CD4-positive, alpha-beta memory T cell (primary cell): ENCODE measurements at places on chromosomes 11 and 22. TPM values are rescaled to one million over a fixed set of nuclear protein-coding genes. Genes with fewer than 3 reads are reported as not detected.

P4HA3 gene
- not detected for total RNA-seq

SSTR3 gene
- total RNA-seq: 8.2 TPM

ACAD8 gene
- 36.9 TPM for total RNA-seq

- no peak for DNase-seq
Measured at GRCh38 chr11:2835296-2835695, 50.3 kb downstream of the CDKN1C start.

DNA sequence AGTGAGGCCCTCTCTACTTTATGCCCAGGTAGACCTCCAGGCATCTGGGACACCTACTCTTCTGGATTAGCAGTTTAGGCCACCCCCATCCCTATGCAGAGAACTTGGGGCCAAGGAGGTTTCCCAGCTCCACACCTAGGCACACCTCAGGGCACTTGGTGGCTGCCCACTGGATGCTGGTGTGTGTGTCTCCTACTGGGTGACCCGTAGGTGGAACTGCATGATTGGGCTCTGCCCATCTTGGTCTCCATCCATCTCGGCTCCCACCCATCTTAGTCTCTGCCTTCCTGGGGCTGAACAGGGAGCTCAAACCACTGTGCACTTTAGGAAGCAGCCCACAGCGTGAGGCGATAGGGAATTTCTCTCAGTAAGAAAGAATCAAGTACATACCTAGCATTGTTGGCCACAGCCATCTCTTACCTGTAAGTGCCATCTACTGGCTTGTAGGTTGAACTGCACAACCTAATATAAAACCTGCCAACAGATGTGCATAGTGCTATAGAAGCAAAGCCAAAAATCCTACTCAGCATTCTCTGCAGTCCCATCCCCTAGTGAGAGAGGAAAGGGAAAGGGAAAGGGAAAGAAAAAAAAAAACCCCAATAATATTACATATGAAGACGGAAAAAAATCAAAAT, 61.6 kb upstream of the PTPN5 start:
- no peak for DNase-seq

VPREB1 gene
- total RNA-seq: not detected

DNA sequence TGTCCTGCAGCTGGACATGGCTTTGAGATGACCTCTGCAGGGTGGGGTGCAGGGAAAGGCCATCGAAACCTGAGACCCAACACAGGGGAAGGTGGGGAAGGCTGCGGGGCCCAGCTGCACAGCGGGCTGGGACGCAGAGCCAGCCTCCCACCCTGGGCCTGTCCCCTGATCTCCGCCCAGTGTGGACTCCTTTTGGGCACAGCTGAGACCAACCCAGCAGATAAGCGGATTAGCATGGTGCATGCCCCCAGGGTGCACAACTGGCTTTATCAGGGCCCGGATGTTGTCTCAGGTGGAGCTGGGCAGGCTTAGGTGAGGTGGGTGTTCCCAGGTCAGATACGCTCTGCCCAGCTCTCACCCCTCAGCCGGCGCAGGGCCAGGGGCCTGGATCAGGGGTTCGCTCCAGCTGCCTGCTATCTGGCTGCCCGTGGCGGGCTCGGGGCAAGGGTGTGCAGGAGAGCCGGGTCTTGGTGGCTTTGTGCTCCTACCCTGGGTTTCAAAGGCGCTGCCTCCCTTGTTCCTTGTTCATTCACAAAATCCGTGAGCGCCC, 28.1 kb upstream of the MUC5AC start:
- no peak for DNase-seq

- no peak for DNase-seq
Measured at GRCh38 chr11:119643212-119643875, 85.7 kb downstream of the NECTIN1 start.

DNA sequence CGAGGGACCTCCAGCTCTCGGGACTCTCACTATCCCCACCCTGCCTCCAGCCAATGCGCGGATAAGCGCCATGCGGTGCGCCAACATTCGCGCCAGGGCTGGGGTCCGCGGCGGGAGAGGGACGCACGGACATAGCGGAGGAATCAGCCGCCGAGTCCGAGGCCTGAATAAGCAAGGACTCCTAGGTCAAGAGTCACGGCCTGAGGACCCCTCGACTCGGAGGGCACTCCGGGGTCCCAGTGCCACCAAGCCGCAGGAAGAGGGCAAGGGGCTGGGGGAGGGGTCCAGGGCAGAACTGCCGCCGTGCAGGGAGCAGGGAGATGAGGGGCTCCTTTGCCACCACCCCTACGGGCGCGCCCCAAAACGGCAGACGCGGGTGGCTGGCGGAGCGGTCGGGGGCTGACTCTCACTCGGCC, 552 bp downstream of the DSCAML1 start:
- DNase-seq: no peak

GRCh38 chr22:41367039-41367679, 14.6 kb upstream of the TEF start:
- peak; percentile 7 for DNase-seq

GRCh38 chr11:60257956-60258722, 15.2 kb upstream of the MS4A4E start:
- DNase-seq: no peak

DNA sequence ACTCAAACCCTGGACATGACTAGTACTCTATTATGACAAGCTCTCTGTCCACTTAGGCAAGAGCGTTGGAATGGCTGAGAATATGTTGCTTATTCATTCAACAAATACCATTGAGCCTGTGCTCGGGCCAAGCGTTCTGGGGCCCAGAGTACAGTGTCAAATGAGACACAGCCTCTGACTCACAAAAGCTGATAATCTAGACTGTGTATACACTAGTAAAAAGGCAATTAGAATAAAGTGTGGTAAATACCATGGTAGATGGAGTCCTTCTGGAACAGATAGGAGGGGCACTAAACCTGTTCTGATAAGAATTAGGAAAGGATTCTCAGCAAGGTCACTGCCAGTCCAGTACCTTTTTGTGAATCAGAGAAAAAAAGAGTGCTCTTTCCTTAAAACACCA, 24.7 kb downstream of the KCNE3 start:
- DNase-seq: no peak

DNA sequence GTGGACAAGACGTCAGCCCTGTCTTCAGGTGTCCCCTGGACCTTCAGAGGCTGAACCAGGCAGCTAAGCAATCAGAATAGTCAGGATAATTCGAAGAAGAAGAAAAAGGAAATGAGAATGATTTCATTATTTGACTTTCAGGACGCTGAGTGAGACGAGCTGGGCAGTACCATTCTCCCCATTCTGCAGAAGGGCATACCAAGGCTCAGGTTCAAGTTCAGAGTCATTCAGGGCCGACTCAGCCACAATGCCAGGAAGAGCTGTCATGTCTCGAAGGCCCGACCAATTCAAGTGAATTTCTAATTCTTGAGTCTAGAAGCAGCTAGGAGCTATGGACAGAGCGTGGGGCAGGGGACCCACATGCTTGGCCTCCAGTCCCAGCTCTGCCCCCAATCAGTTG, 33.8 kb upstream of the CD82 start:
- DNase-seq: no peak

DNA sequence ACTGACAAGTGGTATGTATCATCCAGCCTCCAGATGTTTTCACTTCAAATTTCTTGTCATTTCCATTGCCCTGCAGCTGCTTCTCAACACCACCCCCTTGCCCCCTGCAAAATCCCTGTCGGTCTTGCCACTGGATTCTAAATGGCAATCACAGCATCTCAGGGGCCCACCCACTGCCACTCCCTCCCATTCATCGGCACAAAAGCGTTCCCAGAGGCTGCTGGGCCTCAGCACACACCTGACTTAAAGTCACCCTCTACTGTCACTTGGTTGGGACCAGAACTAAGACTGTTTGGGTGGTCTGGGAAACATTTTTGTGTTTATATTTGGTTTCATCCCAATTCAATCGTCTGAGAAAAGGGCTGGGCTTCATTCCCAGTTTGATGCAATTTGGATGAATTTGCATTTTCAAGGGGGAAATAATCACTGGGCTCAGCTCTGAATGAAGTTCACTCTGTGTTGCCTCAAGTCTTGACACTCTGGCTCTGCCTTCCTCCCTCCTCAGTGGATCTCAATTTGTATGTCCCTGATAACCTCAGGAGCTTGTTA, 27.1 kb downstream of the SYT13 start:
- no peak for DNase-seq

- no peak for DNase-seq
Measured at GRCh38 chr11:65810046-65810868, 23.4 kb downstream of the OVOL1 start.

STIM1 gene
- total RNA-seq: 87.1 TPM

GRCh38 chr11:122681735-122682134, 26.2 kb downstream of the UBASH3B start:
- DNase-seq: no peak

DNA sequence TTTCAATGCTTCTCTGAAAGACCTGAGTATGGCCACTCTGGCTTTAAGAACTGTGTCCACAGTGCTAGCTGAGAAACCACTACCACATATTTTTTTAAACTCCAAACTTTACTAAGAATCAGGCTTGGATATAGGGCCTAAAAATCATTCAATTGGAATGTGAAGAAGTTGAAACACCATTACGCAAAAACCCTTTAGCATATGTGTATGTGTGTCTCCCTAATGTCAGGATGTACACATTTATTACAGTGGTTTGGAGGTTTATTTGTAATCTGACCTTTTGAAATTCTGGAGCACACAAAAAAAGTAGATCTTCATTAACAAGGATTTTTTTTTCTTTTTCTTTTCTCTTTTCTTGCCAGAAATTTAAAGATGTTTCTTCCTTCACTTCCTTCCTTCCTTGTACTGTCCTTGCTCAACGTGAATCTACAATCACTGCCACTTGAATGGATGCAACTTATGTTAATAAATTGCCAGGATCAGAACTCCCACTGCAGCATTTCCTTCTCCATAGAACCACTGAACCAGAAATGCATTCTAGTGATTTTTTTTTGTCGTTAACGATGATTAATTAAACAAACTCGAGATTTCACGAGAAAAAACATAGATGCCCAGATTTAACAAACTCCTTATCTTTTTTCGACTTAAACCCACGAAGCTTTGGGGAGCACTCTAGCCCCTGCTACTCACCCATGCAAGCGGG, 3.1 kb upstream of the ADM start:
- DNase-seq: no peak

GRCh38 chr11:6650980-6651379, 4.6 kb downstream of the DCHS1 start:
- DNase-seq: no peak

GRCh38 chr22:22362936-22363335, 118.3 kb downstream of the VPREB1 start:
- DNase-seq: no peak

DNA sequence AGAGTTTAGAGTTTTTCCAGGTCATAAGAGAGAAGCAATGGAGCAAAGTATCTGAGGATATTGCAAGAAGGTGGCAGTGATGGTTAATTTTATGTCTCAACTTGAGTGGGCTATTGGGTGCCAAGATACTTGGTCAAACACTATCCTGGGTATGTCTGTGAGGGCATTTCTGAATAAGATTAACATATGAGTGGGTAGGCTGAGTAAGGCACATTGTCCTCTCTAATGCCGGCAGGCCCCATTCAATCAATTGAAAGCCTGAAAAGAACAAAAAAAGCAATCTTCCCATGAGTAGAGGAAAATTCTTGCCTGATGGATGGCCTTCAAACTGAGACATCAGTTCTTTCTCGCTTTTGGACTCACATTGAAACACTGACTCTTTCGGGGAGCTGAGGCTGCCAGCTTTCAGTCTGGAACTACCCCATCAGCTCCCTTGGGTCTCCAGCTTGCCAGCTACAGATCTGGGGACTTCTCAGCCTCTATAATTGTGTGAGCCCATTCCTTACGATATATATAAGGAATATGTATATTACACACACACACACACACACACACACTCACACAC, 228.8 kb downstream of the BUD13 start:
- no peak for DNase-seq

- DNase-seq: no peak
Measured at GRCh38 chr22:26550498-26551033, 38.3 kb upstream of the TFIP11 start.

- no peak for DNase-seq
Measured at GRCh38 chr22:44638971-44639760, 62.8 kb upstream of the PRR5 start.

GRCh38 chr22:42635531-42635930, 4.9 kb downstream of the ATP5MGL start:
- DNase-seq: no peak

- DNase-seq: no peak
Measured at GRCh38 chr22:45630436-45630835, 41.2 kb upstream of the ATXN10 start.

- no peak for DNase-seq
Measured at GRCh38 chr11:124113890-124114289, 1.4 kb upstream of the VWA5A start.

DNA sequence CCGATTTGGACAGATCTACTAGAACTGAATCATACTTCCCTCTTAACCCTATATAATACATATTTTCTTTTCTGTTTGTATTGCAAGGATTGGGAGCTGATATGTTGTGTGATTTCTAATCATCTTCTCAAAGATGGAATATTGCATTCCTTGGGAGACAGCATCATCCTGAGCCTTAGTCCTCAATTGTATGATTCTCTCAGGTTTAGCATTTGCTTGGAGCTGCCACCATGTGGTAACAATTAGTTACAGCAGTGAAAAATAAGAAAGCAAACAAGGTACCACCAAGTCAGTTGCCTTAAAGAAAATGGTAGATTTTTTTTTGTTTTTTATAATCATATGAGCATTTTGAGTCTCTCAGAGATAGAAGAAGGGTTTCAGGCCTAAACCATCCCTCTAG, 11.9 kb downstream of the SNX19 start:
- DNase-seq: no peak

GVQW3 gene
- 8.7 TPM for total RNA-seq

MS4A14 gene
- not detected for total RNA-seq

- DNase-seq: no peak
Measured at GRCh38 chr11:17734418-17734911, at the start of gene KCNC1. TSS of gene KCNC1 (plus strand) at chr11:17734781. CDS start at chr11:17736003, 1,222 bp downstream.

DNA sequence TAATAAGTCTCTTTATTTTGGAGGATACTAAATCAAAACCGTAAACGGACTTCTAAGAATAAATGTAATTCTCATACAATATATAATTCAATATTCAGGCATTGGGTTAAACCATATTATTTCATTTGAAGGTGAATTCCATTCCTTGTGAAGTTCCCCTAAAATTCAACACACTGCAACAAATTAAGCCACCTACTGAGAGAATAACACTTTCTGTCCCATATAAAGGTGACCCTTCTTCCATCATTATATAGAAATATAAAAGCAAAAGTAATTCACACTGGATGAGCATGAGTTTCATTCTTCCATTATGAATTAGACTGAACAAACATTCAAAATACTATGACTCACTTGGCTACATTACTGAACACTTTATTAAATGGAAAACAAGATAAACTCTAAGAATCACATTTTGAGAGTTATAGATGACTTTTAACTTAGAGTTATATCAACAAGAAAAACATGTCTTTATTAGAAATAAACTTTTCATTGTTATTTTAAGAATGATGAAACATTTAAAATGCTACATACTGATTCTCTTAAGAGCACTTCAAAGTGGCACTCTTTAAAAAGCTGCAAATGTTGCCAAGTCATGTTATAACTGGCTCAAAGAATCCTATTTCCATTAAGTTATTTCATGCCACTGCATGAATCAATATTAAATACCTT, 2.8 kb downstream of the SESN3 start:
- DNase-seq: no peak

DNA sequence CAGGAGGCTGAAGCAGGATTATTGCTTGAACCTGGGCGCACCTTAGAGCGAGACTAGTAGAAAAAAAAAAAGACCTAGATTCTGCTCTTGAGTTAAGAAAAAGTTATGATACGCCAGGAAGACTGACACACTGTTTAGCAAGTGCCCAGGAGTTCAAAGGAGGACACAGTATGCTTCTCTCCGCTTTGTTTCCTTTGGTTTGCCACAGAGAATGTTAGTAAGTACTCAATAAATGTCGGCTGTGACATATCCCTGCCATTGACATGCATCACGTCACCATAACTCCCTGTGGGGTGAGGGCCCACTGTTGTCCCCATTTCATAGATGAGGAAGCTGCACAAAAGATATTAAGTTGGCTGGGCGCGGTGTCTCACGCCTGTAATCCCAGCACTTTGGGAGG, 7.1 kb downstream of the SPTBN2 start:
- DNase-seq: no peak
